Sciatic nerve (tissue), 2 donors: ENCODE measurements at places on chromosomes 5 and 9.
A peak's percentile ranks its signal among the peaks of the same experiment; 100 is the strongest.

DNA sequence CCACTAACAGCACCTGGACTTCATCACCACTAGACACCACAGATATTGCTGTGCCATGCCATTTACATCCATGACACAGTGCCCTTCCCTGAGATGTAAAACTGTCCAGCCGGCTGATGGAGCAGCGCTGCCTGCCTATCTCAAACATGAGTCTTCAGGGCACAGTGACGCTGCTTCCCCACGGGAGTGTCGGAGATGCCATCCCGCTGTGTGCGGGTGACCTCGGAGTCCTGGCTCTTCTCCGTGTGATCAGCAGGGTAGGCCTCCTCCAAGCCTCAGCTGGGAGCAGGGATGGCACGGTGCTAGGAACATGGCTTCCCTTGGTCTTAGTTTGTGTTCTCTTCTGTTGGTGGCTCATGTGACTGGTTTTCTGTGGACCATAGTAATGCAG is 130.3 kb upstream of the FAM120A start:
- no peak for DNase-seq

- no peak for DNase-seq
Measured at GRCh38 chr9:95907794-95908193, 32.3 kb downstream of the ERCC6L2 start.

DNA sequence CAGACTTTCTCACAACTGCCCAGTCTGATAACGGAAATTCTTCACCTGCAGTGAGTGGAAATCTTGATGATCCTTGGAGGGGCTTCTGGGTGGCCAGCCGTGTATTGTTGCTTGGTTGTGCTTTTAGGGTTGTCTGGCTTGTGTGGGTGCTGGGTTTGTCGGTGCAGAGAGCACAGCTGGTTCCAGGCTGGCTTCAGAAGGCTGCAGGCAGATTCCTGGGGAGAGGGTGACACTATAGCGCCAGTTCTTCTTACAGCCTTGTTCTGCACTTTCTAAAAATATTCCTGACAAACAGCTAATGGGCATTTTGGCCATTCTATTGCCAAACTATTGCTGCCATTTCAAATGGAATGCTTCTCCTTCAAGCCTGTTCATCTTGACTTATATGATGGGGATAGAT is 99.3 kb downstream of the PDZD2 start:
- no peak for DNase-seq

- DNase-seq = no peak
Measured at GRCh38 chr5:78547183-78547582, 101.4 kb downstream of the LHFPL2 start.

DNA sequence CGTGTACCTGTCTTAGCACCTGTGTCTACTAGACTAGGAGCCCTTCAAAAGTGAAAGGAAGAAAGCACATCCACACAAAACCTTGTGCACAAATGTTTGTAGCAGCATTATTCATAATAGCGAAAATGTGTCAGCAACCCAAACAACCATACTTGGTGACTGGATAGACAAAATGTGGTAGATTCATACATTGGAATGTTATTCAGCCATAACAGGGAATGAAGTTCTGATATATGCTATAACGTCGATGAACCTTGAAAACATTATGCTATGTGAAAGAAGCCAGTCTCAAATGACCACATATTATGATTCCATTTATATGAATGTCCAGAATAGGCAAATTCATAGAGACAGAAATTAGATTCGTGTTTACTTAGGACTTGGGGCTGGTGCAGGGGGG is 57.8 kb upstream of the LARP1 start:
- no peak for DNase-seq

DNA sequence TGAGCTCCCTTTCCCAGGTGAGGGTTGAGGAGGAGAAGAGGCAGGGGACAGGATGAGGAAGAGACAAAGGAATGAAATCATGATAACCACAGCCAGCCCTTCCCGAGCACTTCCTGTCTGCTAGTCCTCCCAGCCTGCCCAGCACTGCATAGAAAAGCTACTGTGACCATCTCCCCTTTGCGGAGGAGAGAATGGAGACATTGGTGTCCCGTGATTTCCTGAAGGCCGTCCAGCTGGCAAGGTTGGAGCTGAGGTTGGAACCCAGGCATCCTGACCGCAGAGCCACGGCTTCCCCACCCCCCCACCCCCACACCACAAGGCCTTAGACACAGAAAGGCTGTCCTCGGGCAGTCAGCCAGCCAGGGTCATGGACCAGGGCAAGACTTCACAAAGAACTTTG is 131.1 kb upstream of the ICE1 start:
- DNase-seq = no peak

DNA sequence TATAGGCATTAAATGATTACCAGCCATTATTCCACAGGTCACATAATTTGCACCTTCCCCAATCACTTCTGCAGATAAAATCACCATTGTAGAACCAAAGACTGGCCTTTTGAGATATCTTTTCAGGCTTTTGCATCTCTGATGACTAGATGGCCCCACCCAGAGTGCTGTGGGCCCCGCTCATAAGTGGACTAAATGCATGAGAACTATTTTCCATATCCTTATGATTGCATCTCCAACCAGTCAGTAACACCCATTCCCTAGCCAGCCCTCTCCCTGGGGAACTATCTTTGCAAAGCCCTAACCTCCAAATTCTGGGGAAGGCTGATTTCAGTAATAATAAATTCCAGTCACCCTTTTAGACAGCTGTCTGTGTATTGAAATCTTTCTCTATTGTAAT is 53.5 kb upstream of the CDH9 start:
- no peak for DNase-seq

DNA sequence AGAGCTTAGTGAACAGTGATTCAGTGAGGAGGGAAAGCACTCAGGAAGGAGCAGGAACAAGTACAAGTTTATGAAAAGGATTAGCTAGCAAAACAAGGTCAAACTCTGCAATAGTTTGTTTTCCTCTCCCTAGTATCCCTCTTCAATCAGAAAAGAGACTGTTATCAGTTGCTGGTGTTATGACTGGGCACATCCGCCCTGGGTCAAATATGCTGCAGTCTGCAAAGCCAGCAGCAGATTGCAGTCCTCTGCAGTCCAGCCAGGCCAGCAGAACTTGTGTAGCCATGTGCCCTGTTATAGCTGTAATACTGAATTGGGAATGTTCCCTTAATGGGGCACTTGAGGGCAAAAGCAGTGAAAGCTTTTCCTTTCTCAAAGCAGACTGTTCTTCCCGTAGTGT is 12.0 kb downstream of the PCDHAC2 start:
- DNase-seq = no peak

- DNase-seq = no peak
Measured at GRCh38 chr5:177330991-177331842, 19.5 kb upstream of the MXD3 start.

- DNase-seq = no peak
Measured at GRCh38 chr9:125970340-125970739, 223.2 kb downstream of the PBX3 start.

DNA sequence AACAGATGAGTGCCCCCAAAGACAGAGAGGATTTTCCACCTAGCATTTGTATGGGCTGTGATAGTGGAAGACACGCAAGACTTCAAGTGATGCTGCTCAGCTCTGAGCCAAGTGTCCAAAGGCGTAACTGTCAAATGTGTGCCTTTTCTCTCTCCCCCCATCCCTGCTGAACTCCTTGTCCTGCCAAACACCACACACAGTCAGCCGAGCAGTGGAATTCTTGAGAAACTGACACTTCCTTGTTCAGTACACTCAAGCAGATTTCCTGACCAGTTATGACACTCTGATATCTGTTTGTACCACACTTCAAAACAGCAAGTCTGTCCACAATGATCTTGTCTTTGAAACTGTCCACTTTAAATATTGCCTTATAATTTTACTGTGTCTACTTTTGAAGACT is 166.4 kb downstream of the PIK3R1 start:
- no peak for DNase-seq

DNA sequence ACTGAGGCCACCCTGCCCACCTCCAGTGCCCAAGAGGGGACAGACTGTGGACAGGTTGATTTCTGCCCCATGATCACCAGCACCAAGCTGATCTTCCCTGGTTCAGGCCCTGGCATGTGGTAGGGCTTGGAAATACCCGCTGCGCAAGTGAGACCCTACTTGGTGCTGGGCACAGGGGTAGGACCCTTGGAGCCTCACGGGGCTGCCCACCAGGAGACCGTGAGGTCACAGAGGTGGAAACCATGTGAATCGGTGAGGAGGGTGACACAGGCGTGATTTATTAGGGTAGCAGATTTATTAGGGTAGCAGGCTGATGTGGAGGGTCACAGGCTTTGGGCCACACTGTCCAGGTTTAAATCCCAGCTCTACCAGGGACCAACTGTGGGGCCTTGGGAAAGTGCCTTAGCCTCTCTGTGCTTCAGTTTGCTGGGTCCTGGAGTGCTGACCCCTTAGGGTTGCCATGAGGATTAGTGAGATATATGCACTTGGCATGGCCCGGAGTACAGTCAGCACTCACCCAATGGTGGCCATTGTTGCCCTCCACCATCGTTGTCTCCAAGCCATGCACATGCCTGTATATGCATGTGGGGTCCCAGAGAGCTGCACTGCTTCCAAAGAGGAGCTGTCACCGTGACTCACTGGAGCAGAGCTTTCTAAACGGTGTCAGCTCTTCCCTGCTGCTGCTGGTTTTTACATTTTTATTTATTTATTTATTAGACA is 20.9 kb upstream of the DUSP1 start:
- no peak for DNase-seq

- DNase-seq = no peak
Measured at GRCh38 chr5:137715456-137715855, 20.4 kb downstream of the KLHL3 start.

- DNase-seq = peak; percentile 71
Measured at GRCh38 chr9:27528886-27529315, 713 bp downstream of the MOB3B start.

GRCh38 chr9:131349881-131350563 is 43.9 kb upstream of the PRRC2B start:
- DNase-seq = peak; percentile 95

DNA sequence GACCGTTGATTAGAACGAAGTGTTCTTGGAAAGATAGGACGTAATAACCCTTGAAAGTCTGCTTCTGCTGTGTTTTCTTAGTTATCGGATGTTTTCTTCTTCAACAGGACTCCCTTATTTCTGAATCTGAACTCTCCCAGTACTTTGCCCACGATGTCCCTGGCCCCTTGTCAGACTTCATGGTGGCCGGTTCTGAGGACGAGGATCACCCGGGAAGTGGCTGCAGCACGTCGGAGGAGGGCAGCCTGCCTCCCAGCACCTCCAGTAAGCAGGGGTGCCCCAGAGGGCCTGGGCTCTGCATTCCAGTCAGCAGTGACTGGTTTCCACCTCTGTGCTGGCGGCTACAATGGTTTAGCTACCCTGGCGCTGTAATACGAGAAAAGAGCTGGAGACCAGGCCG is 102.1 kb downstream of the GOLPH3 start:
- no peak for DNase-seq

- no peak for DNase-seq
Measured at GRCh38 chr9:13358128-13358527, 78.6 kb upstream of the MPDZ start.

DNA sequence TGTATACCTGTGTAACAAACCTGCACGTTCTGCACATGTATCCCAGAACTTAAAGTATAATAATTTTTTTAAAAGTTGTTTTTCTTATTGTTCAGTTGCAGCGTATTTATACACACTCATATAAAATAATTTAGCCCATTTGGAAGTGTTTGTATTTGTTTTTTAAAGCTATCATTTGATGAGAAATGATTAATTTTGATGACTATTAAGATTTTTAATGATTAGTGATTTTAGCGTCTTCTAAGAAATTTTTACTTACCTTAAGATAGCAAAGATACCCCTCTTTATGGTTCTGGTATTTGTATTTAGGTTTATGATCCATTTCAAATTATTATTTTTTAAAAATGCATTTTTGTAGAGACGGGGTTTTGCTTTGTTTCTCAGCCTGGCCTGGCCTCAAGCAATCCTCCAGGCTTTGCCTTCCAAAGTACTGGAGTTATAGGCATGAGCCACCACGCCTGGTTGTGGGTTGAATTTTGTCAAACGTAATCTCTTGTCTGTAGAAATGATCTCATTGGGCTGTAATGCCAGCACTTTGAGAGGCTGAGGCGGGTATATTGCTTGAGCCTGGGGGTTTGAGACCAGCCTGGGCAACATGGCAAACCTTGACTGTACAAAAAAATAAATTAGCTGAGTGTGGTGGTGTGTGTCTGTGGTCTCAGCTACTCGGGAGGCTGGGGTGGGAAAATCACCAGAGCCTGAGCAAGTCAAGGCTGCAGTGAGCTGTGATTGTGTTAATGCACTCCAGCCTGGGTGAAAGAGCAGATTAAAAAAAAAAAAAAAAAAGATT is 26.9 kb downstream of the CSNK1G3 start:
- DNase-seq = no peak

DNA sequence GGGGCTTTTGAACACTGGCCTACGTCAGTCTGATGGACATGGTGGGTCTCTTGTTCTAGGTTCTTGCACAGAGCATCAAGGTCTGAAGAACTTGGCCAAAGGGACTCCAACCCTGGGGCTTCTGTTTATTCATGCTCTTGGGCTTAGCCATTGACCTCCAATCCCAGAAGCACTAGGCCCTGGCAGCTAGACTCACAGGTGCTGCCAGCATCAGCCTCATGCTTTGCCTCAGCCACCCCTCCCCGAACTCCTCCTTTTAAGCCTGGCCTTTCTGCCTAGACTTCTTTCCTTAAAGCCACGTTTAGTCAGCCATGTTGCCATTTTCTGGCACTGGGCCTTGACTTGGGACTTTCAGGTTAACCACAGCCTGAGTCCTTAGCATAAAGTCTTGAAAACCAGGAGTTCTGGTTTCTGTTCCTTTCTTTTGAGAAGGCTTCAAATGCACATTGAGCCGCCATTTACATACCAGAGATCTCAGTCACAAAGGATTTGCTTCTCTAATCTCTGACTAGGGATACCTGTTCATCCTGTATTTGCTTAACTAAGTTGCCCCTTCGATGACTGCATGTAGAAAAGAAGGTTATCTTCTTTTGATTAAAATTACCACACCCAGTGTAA is 54.7 kb downstream of the ANGPTL2 start:
- DNase-seq = no peak

- no peak for DNase-seq
Measured at GRCh38 chr5:6755519-6755918, 42.3 kb downstream of the TENT4A start.

- DNase-seq = no peak
Measured at GRCh38 chr5:53831496-53831895, 271.1 kb downstream of the NDUFS4 start.

- no peak for DNase-seq
Measured at GRCh38 chr9:117122953-117123352, 291.9 kb downstream of the ASTN2 start.

DNA sequence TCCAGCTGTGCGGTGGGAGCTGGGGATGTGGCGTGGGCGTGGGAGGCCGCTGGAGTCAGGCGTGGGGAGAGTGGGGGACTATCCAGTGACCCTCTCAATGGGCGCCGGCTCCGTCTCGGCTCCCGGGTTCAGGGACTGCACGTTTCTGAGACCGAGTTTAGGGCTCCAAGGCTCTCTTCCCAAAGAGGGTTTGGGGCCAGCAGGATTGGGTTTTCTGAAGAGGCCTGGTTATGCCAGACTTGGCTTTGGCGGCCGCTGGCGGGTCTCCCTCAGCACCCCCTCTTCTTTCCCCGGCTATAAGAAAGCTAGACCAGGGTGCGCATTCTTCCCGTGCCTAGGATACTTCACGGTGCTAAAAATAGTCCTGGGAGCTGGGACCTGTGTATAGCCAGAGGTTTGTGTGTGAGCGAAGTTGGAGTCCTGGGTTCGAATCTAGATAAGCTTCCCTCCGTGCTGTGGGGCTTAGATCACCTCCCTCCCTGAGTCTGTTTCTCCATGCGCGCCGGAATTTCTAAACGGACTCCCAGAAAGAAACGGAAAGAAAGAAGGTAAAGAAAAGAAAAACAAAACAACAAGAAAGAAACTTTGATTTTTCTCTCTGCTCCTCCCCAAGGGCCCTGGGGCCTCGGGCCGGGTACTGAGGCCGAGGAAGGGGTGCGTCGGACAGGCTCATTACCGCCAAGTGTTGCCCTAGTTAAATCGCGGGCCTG is 5.0 kb downstream of the HAND1 start:
- DNase-seq = no peak
